ENCODE measurements at places on chromosomes 11 and 22.

- no peak for DNase-seq
Observed at GRCh38 chr22:17381192-17381913, 12.1 kb downstream of the CECR2 start.

- DNase-seq, result no peak
Observed at GRCh38 chr11:26623076-26623659, 51.1 kb upstream of the MUC15 start.

- no peak for DNase-seq
Observed at GRCh38 chr11:81970886-81971285, 762.8 kb downstream of the FAM181B start.

- no peak for DNase-seq
Observed at GRCh38 chr11:95682552-95682951, 107.0 kb downstream of the FAM76B start.

DNA sequence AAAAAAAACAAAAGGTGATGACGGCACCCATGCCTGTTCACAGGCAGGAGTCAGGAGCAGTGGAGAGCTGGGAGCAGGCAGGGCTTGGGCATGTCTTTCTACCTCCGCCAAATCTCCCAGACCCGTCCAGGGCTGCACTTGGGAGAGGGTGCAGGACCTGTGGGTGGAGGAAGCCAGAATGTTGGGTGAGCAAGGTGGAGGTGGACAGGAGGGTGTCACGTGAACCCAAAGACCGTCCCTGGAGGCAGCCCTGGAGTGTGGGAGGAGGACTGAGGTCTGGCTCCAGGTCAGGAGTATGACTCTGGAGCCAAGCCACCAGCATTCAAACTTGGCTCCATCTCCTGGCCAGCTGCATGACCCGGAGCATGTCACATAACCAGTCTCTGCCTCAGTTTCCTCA is 26.6 kb upstream of the RELT start:
- DNase-seq, result no peak

- DNase-seq, result no peak
Observed at GRCh38 chr11:8040921-8041285, 40.1 kb upstream of the TUB start.

DNA sequence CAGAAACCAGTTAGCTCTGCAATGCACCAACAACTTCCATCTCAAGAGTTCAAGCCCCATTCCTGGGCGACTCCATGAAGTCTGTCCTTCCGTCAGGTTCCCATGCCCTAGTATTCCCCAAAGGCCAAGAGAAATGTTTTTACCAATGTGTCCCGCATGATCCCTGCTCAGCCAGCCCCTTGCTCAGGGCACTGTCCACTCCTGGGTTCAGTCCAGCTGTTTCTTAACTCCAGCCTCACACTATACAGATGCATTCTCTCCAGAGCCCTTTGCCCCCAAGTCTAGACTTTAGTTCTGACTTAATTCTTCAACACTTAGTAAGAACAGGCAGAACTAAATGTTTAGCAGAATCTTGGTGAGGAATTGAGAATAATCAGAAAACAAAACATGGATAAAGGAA is 497.5 kb downstream of the SOX6 start:
- no peak for DNase-seq

Measured in T-cell (primary cell).